ENCODE measurements at places on chromosomes 1 and 21. TPM values are rescaled to one million over a fixed set of nuclear protein-coding genes. Genes with fewer than 3 reads are reported as not detected.

GRCh38 chr1:82978461-82979324, 1020.2 kb downstream of the TTLL7 start:
- peak; percentile 50 for DNase-seq

DNA sequence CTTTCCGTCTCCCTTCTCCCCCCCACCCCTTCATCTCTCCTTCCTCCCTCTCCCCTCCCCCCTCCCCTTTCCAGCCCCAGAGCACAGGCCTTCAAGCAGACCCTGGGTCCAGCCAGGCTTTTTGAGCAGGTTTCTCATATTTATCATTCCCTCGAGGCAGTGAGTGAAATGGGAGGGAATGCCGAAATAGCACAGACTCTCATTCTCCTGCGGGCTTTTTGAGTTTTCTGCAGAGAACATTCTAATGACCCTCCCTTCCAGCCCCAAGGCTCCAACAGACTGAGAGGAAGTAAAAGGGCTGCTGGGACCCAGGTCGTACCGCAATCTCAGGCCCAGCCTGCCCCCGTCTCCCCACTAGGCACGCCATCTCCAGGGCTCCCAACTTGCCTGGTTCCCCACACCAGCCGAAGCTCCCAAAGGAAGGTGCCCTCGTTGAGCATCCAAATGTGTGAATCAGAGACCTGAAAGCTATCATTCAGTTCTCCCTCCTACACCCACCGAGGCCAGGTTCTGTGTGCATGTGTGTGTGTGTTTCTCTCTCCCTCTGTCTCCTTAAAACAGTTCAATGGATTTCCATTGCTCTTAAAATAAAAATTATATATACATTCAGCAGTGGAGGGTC, 22.3 kb downstream of the ACTA1 start:
- DNase-seq, result no peak

KIRREL1 gene
- 81.4 TPM for total RNA-seq

GRCh38 chr21:16423921-16424320, 694.1 kb downstream of the USP25 start:
- DNase-seq, result no peak

DNA sequence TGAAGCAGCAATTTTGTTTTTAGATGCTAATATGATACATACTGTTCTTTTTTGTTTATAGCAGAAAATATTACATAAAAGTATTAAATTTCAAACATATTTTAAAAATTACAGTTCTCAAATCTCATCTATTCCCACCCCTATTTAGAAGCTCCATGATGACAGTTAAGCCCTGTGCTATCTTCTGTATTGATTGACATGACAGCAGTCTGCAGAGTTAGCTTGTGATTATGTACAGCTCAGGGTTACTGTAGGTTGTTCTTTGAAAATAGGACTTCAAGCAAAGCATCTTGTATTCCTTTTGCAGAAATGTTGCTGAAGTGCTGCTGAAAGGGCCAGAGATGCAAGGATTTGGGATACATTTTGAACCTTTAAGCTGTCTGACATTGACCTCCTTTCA, 8.2 kb downstream of the GPSM2 start:
- no peak for DNase-seq
